ENCODE measurements at places on chromosomes 5 and 9. TPM values are rescaled to one million over a fixed set of nuclear protein-coding genes. Genes with fewer than 3 reads are reported as not detected.
A peak's percentile ranks its signal among the peaks of the same experiment; 100 is the strongest.

DNA sequence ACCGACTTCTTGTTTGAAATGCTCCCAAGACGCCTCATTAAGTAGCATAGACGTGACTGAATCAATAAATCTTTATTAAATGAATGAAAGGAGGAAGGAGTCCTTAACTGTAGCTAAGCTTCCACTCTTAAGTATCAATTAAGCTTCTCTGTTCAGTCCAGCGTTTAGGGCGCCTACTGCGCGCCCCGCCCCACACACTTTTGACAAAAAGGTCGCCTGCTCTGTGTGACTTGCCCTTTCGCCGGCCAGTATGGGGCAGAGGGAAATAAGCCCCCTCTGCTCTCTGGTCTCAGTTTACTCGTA is 662 bp upstream of the DOLPP1 start:
- H3K36me3 ChIP-seq: peaks cover 4% of the 10 kb centered on the region
- peaks cover 23% of the 10 kb centered on the region for H3K4me1 ChIP-seq
- peak overlapping the region; percentile 84 for H3K4me3 ChIP-seq
- DNase-seq: no peak
- H3K27me3 ChIP-seq: no peaks in the 10 kb centered on the region
- H3K27ac ChIP-seq: no peak overlapping the region

DNA sequence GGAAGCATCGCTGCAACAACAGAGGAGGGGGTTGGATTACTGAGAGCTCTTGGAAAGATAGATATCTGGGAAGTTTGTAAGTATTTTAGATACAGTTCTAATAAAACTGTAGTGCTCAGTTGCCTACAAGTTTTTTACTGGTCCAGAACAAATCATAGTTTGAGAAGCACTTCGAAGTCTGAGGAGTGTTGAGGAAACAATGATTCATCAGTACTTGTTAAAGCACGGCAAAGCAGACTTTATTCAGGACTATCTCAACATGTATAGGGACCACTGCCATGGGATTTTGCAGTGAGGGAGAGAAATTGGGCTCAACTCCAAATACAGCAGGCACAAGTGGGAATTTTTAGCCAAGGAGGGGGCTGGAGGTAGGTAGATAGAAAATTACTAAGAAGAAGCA is 25.3 kb upstream of the RECK start:
- no peak for DNase-seq
- no peaks in the 10 kb centered on the region for H3K36me3 ChIP-seq
- H3K4me1 ChIP-seq: peaks cover 3% of the 10 kb centered on the region
- H3K27ac ChIP-seq: no peak overlapping the region
- no peaks in the 10 kb centered on the region for H3K27me3 ChIP-seq

DNA sequence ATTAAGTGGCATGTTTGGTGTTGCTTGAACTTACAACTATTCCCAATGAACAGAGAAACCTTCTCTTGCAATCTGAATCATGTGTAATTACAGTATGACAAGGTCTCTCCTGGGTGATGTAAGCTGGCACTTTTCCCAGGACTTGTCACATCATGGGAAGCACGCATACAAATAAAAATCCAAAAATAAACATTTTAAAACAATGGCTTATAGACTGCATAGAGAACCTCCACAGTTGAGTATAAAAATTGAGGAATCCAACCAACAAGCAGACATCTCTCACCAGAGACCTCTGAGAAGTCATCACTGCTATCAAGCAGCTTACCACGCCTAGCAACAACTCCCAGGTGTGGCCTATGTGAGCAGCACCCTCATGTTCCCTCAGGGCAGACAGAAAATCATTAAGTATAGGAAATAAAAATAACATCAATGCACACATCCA is 3.9 kb downstream of the MLLT3 start:
- no peaks in the 10 kb centered on the region for H3K36me3 ChIP-seq
- DNase-seq: no peak
- peaks cover 50% of the 10 kb centered on the region for H3K4me1 ChIP-seq
- H3K27me3 ChIP-seq: no peaks in the 10 kb centered on the region

Gene TMEM174
- polyA plus RNA-seq: not detected

All from CD4-positive, alpha-beta memory T cell (primary cell).